ENCODE measurements at places on chromosomes 2 and 18.
A peak's percentile ranks its signal among the peaks of the same experiment; 100 is the strongest.

- no peak for DNase-seq
Observed at GRCh38 chr2:96775160-96775559, 14.5 kb downstream of the CNNM4 start.

GRCh38 chr2:136328207-136328795, 210.4 kb upstream of the CXCR4 start:
- DNase-seq = no peak

- no peak for DNase-seq
Observed at GRCh38 chr2:164597983-164598382, 23.3 kb downstream of the GRB14 start.

- no peak for DNase-seq
Observed at GRCh38 chr2:136497709-136498108, 267.6 kb upstream of the THSD7B start.

GRCh38 chr2:218671097-218671653, 627 bp downstream of the RNF25 start:
- no peak for DNase-seq

GRCh38 chr2:17803497-17803896, 12.8 kb upstream of the MSGN1 start:
- peak; percentile 16 for DNase-seq

- DNase-seq = no peak
Observed at GRCh38 chr2:65355186-65355831, 77.1 kb downstream of the SPRED2 start.

DNA sequence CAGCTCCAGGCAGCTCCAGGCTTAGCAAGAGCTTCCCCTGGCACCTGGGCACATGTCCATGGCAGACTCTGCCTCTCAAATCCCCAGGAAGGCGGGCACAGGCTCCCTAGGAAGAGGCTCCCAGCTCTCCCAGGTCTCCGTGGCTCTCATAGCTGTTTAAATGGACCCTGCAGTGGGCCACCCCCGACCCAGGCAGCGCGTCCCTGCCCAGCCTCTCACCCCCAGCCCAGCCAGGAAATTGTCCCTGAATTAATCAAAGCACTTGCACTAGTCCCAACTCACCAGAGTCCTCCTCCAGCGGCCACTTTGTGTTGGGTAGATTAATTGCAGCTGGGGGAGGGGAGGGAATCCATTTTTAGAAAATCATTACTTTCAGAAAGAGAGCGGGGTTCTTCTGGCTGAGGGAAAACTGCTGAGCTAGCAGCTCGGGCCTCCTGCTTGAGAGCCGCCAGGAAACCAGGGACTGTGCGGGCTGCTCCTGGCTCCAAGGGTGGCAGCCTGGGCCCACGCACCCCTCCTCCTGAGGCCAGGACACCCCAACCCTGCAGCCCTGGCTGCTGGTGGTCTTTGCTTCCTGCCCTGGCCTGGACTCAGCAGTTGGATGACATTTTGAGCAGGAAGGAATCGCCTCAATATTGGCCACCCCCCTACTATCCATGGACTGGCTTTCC, 36.0 kb downstream of the SMAD7 start:
- no peak for DNase-seq

DNA sequence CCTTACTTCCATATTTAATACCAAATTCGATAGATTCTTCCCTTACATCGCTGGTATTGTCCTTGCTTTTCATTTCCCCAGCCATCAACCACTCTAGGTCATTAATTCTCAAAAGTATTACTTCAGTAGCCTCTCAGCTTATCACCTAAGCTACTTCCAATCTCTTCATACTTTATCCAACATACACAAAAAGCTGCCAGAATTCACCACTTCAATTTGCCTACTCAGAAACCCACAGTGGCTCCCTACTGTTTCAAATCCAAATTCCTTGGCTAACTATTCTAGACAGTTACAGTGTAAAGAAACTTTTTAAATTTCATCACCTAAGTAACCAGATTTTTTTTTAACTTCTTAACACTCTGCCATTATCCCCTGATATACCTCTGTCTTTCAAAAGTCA, 4.7 kb downstream of the SLC25A12 start:
- no peak for DNase-seq

DNA sequence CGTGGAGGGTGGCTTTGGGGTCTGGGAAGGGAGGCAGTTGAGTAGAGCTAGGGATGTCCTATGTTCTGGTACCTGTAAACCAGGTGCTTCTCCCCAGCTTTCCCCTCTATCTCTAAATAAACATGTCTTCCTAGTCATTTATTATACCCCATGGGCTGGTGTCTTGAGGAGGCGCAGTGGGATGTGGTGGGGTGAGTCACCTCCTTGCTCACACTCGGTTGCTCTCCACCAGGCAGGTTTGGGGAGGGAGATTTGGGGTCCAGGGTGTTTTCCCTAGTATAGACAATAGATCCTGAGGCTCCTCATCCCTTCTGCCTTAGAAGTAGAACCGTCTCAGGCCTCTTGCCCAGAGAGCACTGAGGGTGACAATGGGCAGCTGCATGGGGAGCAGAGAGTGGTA, 5.1 kb downstream of the PSD4 start:
- DNase-seq = no peak

DNA sequence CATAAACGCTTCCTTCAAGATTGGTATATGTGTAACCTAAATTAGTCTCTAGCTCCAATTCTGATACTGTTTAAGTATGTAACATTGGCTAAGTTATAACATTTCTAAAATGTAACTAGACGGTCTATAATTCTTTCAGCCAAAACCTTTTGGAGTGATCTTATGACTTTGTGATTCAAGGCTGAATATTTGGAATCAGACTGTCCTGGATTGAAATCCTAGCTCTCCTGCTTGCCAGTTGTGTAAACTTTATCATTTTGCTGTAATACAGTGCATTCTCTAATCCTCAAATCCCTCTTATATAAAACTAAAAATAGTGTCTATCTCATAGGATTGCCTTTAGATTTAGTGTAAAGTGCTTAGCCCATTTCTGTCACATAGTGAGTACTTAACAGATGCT, 337.2 kb upstream of the KCNJ3 start:
- DNase-seq = no peak

DNA sequence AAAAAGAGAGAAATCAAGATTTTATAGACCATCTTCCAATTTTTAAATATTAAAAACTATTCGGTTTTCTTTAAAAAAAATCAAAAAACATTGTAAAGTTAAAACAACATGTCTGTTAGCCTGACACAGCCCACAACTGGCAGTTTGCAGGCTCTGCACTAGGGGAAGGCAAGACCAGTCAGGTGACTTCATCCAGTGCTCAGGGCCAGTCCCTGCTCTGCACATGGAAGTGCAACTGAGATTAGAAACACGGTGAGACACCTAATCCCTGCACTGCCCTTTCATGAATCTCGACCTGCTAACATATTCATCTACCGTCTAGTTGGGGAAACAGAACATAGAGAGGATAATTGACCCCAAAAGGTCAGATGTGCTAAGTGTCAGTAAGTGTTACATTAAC, 135.2 kb downstream of the BARD1 start:
- no peak for DNase-seq

GRCh38 chr2:151637271-151637781, 97.0 kb downstream of the NEB start:
- DNase-seq = no peak

- no peak for DNase-seq
Observed at GRCh38 chr2:174635776-174636404, 38.3 kb upstream of the WIPF1 start.

GRCh38 chr2:12448846-12449505, 267.8 kb upstream of the TRIB2 start:
- DNase-seq = no peak

DNA sequence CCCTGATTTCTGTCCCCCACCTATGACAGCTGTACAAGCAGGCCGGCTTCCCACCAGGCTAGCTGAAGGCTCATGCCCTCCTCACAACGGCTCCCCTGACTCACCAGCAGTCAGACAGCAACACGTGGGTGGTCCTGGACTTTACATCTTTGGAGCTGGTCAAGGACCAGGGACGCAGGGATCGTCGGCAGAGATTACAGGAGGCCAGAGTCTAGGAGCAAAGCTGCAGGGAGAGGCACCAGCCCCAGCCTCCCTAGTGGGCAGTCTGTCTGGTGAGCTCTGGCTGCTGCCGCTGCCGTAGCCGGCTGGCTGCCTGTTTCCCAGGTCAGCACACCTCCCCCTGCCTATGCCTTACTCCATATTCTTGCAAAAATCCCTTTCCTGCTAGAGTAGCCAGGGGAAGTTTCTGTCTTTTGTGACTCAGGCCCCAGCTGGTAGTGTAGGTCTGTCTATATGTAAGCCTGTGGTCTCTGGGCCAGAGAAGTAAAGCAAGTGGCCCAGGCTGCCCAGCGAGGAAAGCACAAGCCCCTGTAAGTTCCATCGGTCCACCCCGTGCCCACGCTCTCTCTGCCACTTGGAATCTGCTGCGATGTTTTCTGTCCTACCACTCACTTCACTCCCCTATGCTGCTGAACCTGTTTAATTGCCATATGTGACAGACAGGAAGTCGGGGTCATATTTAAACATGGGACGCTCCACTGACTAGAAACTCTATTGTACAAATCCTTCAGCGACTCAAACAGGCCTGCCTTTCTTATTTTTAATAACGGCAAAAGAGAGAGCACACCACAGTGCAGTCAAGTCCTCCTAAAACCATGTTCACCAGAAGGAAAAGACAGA, 2.4 kb upstream of the ARHGEF4 start:
- DNase-seq = no peak

GRCh38 chr2:203886661-203887151, 19.1 kb downstream of the CTLA4 start:
- DNase-seq = no peak

DNA sequence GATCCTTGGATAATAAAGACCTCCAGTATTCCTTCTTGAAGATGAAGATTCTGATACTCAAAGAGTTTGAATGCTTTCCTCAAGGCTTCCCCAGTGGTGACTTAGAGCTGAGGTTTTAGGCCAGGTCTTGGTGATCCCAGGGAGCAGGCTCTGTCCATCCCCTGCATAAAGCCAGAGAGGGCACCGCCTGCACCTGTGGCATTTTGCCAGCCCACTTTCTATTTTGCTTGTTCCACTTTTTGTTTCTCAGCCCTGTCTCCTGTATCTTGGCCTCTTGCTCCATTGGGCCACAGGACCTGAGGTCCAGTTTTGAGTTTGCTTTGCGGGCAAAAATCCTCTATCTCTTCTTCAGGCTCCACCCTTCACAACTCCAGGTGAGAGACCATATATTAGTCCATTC, 6.7 kb upstream of the SCYGR1 start:
- peak; percentile 16 for DNase-seq

DNA sequence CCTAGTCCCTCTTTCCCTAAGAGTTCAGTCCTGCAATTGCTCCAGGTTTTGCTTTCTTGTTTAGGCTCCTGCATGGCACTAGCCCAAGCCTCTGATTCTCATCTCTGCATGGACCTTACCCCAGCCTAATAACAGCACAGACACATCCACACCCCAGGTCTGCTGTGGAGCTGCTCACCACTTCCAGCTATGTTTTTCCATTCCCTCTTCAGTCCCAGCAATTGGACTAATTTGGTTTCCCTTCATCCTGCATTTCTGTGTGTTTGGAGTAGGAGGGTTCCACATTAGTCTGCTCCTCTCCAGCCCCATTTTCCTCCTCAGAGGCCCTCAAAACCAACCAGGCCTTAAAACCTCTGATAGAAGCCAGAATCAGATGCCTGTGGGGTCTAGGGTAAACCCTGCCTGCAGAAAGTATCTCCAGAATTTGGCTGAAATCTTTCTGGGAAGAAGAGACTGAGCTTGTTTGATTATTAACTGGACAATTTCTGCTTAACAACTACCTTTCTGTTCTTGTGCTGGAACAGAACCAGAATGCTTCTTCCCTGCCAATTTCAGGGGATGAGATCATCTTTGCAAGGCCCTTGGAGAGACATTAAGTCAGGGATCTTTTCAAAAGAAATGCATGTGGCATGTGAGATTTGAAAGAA, 95.9 kb downstream of the GFPT1 start:
- no peak for DNase-seq

GRCh38 chr18:59516356-59517155, 157.5 kb upstream of the LMAN1 start:
- peak; percentile 79 for DNase-seq

DNA sequence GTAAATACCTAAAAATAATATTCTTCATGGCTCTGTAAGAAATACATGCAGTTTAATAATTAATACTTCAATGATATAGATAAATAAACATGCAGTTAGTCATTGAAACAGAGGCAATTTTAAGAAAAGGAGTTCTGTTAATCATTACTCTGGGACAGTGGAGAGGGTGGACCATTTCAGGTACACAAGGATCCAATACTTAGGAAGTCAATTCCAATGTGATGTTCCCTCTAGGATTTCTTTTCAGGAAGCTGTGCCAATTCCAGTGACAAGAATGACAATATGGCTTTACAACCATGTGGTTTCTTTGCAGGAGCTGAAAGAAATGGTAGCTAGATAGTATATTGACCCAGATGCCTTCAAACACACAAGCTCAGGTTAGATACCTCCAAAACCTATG, 175.8 kb upstream of the NETO1 start:
- DNase-seq = no peak

DNA sequence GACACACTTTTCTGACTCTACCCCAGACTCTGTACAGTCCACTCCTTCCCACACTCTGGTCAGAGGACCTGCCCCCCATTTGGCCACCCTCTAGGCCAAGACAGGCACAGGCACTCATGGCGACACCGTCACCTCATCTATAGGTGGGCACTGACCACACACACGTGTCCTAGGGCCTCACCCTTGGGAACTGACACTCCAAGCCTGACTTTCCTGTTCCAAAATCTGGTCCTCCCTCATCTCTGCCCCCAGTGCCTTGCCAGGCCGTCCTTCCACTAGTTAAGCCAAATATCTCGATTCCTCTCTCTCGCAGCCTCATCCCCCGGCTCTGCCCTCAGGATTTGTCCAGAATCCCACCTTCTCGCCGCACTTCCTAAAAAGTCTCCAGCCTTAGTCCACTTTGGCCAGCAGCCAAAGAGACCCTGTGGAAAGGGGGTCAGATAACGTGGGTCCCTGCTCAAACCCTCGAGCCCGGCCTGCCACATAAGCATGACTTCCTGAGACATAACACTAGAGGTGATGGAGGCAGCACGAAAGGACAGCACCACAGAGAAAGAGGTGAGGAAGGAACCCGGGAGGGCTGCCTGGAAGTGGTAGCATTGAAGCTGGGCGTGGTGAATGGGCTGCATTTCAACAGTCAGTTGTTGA, 105.8 kb upstream of the OTOS start:
- DNase-seq = peak; percentile 47

DNA sequence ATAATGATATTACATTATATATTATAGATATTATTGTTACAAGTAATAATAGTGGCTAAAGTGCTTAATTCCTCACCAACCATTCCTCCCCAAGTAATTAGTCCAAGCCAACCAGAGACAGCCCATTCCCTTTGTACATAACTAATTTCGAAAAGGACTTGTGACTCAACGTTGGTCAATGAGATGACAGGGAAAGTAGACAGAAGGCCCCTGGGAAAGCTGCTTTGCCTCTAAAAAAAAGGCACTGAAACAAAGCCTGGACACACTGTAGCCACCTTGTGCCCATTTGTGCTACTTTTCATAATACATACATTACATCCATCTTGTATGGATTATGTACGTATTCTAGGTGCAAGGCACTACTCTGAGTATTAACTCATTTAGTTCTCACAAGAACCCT, 28.8 kb downstream of the COLEC12 start:
- DNase-seq = no peak

Measured in right atrium auricular region (tissue), 2 donors.